ENCODE measurements at places on chromosomes 2 and 18.

DNA sequence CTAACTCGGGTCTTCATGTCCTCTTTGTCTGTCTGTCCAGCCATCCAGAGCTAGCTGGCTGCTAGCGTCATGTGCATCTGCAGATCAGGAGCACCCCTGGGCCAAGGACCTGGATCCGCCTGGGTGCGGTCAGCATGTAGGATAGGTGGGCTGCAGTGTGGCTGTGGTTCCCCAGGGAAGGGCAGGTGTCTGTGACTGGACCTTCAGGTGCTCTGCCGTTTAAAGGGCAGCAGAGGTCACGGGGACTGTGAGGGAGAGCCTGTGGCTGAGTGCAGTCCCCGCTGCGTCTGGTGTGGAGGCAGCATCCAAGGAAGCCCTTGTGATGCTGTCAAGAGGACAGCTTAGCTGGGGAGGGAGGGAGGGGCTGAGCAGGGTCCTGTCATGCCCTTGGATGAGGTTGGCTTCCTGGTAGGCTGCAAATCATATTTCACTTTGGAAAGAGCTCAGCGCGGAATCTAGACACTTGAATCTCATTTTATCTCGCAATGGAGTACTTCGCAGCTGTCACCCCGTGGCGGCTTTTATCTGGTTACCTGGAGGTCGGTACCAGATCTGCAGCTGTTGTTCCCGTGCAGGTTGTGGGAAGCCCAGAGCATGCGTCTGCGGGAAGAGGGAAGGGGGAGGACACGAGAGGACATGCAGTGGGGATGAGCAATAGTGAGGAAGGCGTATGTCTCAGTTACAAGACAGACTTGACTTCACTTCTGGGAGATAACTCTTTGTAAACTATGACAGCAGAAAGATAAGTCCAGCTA is 5.9 kb upstream of the RALB start:
- no peak for DNase-seq

- DNase-seq, result no peak
Observed at GRCh38 chr2:160791884-160792283, 298.3 kb upstream of the RBMS1 start.

- no peak for DNase-seq
Observed at GRCh38 chr18:59915606-59916005, 15.8 kb downstream of the PMAIP1 start.

DNA sequence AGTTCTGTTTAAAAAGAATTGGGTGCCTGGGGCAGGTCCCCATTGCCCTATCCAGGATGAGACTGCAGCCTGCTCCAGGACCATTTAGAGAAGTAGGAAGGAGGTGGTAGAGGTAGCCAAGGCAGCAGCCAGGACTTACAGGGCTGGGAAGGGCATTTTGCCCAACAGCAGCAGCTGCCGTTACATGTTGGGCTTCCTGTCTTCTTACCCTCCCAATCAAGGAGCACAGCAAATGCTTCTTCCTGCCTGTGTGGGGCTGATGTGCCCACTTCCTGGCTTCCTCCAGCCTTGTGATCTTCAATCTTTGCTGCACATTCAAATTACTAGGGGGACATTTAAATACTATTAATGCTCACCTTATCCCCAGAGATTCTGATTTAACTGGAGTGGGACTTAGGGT is 112.0 kb downstream of the QPCT start:
- no peak for DNase-seq

DNA sequence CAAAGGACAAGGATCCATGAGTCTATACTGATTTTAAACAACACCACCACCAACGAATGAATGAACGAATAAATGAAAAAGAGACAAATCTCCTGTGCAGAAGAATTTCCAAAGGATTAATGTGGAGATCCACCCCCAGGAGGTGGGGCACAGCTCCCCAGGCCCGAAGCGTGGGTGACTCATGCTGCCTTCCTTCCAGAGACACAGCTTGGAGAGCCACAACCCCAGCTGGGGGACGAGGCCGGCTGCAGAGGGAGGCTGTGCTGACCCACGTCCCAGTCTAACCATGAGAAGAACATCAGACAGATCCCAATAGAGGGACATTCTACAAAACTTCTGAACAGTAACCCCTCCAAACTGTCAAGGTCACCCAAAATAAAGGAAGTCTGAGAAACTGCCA is 557.3 kb upstream of the SALL3 start:
- no peak for DNase-seq

DNA sequence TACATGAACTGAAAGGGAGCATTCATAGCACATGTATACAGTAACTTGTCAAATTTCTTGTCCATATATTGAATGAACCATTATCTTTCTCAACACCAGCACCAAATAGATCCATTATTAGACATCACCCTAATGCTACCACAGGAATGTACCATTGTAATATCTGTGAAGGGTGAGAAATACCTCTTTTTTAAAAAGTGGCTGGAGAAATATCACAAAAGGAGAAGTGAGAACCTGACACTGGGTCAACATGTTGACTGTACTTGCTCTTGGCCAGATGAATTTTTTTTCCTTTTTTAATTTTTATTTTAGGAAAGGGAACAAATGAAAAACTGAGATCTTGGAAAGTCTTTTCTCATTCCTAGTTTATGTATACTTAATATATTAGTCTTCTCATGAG is 63.5 kb downstream of the CAVIN2 start:
- no peak for DNase-seq

DNA sequence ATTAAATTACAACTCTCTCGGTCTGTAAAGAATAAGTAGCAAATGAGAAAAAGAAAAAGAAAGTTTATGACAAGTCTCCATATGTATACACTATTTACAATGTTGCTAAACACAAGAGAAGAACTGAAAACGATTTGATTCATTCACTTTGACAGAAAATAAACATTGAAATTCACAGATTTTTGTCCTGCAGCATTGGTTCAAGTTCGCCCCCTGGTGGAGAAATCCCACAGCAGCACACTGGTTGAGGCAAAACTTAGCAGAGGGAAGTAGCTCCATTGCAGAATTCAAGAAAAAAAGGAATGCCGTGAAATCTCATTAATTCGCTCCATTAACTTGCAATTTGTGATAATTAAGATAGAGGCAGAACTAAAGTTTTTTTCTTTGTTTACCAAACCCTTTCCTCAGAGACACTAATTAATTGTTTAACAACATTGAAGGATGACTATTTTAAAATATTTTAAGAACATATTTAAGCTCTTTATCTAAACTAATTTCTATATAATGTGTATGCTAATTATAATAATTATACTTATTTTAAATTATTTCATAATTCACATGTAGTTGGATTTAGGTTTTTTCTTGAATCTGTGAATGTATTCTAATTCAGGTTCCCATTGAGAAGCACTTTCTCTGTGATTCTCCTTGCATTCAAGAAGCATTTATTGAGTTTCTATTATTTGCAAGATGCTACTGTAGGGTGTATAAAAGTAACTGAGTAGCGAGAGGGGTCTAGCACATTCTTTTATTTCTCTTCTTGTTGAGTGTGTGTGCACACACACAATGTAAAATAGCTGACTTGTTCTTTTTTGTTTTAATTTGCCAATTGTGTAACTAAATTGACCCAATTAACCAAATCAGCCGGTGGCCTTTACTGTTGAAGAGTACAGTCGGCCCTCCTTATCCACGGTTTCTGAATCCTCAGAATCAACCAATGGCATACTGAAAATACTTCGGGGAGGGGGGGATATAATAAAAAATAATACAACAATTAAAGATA is 74.1 kb downstream of the COL4A3 start:
- DNase-seq, result peak; percentile 37

GRCh38 chr2:233400961-233401360 is 46.7 kb downstream of the DGKD start:
- DNase-seq, result no peak

- DNase-seq, result no peak
Observed at GRCh38 chr2:77713412-77713811, 191.2 kb upstream of the LRRTM4 start.

DNA sequence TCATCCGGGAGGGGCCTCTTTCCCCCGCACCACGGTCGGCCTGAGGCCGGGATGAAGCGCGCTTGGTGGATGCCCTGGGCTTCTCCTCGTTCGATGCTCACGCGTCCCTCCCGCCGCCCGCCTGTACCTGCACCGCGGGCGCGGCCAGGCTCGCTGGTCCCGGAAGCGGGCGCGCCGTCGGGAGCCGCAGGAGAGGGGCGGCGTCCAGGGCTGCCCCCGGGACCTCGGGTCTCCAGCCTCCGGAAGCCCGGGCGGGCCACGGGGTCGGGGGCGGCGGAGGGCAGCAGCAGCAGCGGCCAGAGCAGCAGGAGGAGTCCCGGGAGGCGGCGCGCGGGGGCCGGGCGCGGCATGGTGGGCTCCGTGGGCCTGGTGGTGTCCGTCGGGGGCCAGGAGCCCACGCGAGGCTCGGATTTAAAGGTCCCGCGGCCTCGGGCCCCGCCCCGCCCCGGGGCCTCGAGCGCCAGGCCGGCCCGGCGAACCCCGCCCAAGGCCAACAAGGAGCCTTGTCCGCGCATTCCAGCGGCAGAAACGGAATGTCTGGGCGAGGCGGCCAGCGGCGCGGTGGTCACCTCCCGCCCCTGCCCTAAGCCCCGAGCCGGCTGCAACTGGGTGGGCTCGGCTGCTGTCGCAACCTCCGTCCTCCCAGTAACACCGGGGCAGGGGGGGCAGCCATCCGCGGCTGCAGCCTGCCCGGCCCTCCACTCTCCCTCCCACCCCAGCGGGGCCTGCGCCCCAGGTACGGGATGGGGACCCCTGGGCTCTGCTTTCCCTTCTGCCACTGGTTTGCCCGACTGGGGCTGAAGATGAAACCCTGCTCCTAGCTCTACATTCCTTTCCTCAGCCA is at the start of gene MATN3:
TSS of gene MATN3 (minus strand) at position 387 of the 844 bp plus-strand sequence. CDS start at position 350, 37 bp downstream.
- peak; percentile 64 for DNase-seq

- DNase-seq, result no peak
Observed at GRCh38 chr2:188870289-188870688, 103.9 kb upstream of the COL3A1 start.

- peak; percentile 19 for DNase-seq
Observed at GRCh38 chr18:70781860-70782453, 493.1 kb downstream of the SOCS6 start.

DNA sequence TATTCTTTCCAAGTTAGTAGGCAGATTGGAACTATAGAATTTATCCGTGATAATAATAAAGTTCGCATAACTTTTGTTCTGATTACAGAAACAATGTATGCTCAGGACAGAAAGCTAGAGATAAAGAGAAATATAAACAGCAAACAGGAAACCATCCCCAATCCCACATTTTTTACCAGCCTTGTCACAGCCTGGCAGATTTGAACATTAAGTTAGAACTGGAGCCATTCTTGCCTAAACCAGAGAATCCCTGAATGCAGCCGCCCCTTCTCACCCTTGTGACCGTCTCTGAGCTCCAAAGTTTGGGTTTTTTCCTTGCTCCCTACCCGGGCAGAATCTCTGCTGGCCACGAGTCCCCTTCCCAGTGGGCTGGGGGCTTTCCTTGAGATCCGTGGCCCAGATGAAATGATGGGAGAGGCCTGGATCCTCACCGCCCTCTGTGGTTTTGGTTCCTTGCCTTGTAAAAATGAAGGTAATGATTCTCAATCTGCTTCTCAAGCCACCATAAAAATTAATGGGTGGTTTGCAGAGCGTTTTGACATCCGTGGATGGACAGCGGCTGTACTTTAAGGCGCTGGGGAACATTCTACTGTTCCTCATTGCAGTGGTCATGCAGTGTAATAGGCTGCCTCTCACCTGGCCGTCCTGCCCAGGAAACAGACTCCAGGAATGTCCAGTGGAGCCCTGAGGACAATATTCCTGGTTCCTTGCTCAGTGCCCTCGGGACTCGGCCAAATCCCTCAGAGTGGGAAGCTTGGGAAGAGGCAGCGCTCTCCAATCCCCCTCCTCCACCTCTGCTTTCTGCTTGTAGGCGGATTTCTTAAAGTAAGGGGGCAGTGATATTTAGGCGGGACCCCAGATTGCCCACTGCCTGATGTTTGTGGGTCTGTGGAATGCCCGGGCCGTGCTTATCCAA is 1.6 kb downstream of the SH3BP4 start:
- peak; percentile 51 for DNase-seq

DNA sequence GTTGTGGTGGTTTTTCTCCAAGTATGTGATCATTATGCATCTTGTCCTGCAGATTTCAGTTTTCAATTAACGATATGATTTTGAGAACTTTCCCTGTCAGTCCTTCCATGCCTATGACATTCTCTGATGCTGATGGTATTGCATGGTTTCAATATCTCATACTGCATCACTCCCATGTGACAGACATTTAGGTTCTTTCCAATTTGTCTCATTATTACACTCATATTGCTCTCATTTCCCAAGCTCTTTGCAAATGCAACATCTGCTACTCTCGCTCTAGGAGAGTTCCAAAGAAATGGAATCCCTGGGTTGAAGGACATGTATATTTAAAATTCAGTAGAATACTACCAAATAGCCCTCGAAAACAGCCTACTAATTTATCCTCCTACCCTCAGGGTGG is 125.5 kb downstream of the MARCHF4 start:
- no peak for DNase-seq

DNA sequence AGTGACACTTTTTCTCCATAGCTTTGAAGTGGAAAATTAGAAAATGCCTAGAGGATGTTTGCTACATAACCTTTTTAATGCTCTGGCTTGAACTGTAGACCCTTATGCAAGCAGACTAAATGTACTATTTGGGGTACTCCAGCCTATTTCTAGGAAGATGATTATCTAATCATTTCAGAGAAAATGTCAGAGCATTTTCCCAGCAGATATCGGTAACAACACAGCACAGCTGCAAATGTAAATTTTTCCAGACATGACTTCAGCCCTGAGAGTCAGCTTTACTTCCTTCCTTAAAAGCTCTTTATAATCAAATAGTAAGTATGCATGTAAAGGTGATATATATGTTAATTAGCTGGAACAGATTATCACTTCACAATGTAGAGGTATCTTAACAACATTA is 1647.1 kb downstream of the SUCLG1 start:
- no peak for DNase-seq

GRCh38 chr2:128726911-128727310 is 408.2 kb upstream of the HS6ST1 start:
- no peak for DNase-seq

- no peak for DNase-seq
Observed at GRCh38 chr2:217876253-217876570, 126.6 kb downstream of the TNS1 start.

DNA sequence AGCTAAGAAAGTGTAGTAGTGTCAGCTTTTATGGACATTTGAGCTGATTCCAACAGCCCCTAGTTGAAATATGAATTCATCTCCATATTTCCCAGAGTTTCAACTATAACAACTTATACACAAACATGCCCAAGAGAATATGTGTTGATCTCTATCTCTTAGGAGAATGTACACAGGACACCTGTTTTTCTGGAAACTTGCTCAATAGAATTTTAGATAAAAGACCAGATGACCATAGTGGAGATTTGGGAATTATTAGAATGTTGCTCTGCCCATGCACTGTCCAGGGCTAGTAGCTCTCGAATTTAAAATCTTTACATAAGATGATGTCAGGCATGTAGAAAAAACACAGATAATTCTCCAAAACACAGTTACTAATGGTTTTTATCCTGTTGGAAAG is 162.3 kb upstream of the VRK2 start:
- DNase-seq, result no peak

DNA sequence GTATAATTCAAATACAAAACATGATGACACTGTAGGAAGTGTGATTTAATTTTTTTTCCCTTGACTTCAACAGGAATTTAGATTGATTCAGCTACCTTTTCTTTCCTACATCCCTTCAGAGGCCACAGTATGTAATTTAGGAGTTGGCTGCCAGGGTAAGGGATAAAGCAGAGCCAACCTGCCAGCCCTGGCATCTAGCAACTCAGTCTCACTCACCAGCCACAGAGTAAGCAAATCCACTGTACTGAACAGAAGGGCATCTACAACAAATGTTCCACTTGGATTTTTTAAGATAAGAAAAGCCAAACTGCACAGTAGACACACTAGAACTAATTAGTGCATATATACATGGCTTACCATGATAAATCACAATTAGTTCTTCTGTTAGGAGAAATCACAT is 54.3 kb upstream of the PEX13 start:
- DNase-seq, result no peak

GRCh38 chr18:35861367-35862118 is 110.9 kb upstream of the RMP24 start:
- no peak for DNase-seq
